ENCODE measurements at places on chromosomes 7 and 10.

DNA sequence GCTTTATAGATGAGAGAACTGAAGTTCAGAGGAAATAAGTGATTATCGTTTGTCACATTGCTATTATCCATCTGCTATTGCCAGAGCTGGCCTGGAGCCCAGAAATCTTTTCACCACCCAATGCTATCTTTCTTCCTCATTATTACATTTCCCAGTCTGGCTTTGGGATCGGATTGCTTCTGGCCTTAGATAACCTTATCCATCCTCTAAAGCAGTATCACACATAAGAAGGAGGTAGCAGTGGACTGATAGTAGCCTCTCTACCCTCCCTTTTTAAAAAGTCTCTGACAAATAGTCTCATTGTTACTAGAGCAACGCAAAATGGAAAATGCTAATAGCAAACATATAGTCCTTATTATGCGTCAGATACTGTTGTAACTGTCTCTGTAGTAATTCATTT, 1.3 kb upstream of the CLDN12 start:
- no peak for DNase-seq

GRCh38 chr10:110324201-110324804, 19.6 kb upstream of the SMNDC1 start:
- DNase-seq, result no peak

- DNase-seq, result no peak
Observed at GRCh38 chr7:19401461-19401860, 256.2 kb upstream of the FERD3L start.

DNA sequence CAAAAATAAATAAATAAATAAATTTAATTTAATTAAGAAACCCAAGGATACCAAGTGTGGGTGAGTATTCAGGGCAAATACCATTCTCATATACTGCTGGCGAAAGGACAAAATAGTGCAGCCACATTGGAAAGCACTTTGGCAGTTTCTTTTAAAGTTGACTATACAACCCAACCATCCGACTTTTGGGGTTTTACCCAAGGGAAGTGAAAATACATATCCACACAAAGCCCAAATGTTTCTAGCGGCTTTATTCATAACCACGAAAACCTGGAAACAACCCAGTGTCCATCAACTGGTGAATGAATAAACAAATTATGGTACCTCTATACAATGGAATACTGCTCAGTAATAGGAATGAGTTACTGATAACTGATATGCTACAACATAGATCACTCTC, 36.2 kb upstream of the OGDHL start:
- no peak for DNase-seq

DNA sequence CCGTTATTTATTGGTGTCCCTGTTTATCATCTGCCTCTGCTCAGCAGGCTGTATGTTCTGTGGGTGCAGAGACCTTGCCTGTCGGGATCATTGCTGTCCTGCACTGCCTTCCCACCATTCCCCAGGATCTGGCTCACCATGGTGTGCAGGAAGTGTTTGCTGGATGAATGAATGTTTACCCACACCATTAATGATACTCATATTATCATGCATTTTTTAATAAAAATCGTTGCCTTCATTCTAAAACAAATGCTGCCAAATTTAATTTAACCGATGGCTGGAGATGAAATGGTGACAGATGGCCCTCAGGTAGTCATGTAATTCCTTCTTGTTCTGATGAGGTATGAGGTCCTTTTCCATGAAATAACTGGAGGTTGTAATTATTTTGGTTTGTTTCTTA, 22.5 kb downstream of the PLPP4 start:
- no peak for DNase-seq

DNA sequence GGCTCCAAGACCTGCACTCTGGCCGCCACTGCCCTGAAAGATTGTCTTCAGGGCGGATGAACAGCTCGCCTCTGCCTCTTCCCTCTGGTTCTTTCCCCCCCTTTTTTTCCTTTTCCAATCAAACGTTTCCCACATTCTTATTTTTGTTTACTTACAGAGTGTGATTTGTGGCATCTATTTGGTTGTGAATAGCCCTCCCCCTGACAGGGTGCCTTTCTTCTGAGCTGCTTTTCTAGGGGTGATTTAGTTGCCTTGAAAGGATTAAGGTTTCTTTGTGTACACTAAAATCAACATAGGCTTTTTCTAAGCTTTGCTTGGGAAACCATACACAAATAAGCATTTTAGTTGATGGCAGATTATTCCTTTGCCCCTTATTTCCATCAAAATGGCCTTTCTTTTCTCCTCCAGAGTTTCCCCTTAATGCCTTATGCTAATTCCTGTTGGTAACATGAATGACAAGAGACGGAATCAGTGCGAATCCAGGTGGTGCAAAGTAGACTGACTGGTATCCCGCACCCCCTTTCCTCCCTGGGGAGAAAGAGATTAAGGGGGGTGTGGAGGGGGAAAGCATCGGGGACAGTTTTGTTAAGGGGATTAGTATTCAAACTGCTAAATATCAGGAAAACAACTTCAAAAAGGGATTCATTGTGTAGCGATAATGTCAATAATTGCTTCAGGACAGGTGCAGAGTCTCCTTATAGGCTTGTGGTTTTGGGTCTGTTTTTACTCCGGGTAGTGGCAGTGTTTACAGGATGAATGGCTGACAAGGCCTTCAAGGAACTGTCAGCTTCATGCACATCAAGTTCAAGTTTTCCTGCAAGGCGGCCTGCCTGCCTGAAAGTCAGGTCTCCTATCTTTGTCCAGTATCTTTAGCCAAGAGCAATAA, 431.6 kb upstream of the GALNT17 start:
- DNase-seq, result no peak

DNA sequence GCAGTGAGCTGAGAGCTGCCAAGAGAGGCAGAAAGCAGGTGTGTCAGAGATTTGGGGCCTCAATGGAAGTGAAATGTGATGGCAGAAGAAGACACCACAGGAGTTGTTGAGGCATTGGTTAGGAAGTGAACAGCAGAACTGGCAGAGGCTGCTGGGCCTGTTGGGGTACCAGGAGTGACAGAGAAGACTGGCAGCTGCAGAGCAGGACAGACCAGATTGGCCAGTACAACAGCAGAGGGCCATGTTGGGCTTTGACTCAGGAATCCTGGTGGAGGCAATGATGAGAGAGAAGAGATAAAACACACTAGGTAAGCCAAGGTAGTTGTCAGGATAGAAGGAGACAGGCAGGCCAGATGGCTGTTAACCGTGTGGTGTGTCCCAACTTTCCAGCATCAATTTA, 19.9 kb upstream of the HERPUD2 start:
- no peak for DNase-seq

GRCh38 chr7:76296743-76297740, 5.4 kb upstream of the HSPB1 start:
- DNase-seq, result no peak

GRCh38 chr7:55351263-55351662, 13.9 kb upstream of the LANCL2 start:
- DNase-seq, result no peak

DNA sequence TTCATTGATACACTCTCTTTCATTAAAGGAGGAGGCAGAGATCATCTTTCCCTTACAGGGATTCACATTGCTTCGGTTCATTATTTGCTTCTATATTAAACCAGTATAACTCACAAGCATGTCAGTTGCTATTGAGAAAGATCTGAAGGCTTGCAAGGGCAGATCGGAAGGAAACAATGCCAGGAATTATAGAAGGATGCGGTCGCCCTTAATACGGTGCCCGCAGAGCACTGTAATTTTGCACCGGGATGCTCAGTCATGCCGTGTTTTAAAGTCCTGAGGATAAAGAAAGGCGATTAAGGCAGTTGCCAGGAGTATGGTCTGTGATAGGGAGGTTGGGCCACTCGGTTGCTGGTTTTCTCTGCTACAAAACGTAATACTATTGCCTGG, 350.0 kb upstream of the GALNT17 start:
- DNase-seq, result no peak

DNA sequence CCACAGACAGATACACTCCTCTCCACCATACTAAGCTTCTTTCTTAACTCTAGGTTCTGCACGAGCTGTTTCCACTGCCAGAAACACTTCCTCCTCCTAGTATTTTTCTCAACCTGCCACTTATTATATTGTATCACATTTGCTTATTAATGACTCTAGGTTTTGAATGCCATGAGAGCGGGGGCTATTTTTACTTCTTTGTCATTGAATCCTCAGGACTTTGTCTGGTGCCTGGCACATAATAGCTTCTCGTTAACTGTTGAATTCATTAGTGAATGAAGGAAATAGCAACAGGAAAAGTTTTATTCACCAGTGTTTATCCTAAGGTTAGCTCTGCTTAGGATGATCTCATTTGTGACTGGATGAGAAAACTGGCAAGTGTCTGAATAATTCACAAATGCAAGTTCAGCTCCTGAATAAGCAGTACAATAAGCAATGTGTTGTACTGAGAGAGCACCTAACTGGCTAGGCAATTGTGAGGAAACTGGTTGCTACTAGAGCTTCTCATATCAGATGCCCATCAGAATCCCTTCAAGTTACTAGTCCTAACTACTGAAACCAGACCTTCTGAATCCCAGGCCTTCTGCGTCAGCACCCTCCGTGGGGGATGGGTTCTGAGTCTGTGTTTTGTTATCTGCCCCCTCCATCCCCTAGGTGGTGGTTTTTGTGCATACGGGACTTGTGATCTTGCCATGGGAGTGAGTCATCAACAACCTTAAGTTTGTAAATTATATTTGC, 92.7 kb downstream of the LSMEM1 start:
- no peak for DNase-seq

- no peak for DNase-seq
Observed at GRCh38 chr7:87875151-87876039, 765 bp downstream of the SLC25A40 start.

DNA sequence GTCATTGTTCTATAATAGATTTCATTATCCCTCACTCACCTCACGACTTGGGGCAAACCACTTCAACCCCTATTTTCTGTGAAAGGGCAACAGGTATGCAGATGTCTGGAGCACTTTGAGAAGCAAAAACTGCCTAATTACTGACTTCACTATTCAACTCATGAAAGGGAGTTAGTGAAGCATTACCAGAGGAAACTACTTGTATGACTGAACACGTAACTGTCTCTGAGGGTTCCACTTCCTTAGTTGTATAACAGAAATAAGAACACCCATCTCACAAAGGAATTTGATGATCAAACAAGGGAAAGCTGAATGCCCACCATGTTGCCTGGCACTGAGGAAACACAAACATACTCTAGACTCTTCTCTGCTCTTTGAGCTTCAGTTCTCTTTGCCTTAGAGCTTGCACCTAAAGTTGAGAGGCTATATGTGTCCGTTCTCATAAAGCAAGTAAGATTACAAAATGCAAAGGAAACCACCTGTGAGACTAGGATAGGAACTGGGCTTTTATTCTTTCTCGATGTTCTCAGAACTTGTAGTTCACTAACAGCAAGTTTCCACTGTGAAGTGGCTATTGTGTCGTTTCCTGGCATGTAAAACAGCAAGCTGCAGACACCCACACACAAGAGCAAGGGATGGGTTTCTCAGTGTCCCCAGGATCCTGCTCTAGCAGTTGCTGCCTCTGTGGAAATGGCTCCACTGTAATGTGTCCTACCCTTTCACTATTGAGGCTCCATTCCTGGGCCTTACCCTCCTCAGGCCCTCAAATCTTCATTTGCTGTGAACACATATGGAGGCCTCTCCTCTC, 2.6 kb downstream of the TMEM243 start:
- DNase-seq, result peak; percentile 22

- no peak for DNase-seq
Observed at GRCh38 chr10:111119637-111120036, 42.8 kb downstream of the ADRA2A start.

Measured in stimulated activated CD4-positive, alpha-beta T cell treated with anti-CD3 and anti-CD28 coated beads, TNF-alpha, amount 100 ng/mL, for 24 hours (primary cell).